ENCODE measurements at places on chromosomes 5 and 9. TPM values are rescaled to one million over a fixed set of nuclear protein-coding genes. Genes with fewer than 3 reads are reported as not detected.

- no peak overlapping the region for H3K27ac ChIP-seq
- peak; percentile 48 for DNase-seq
- no peaks in the 10 kb centered on the region for H3K27me3 ChIP-seq
- no peaks in the 10 kb centered on the region for H3K36me3 ChIP-seq
Measured at GRCh38 chr9:134318941-134319305, 7.3 kb upstream of the RXRA start.

GRCh38 chr9:91197232-91198181 is 164.2 kb downstream of the AUH start:
- peak overlapping the region; percentile 71 for H3K27ac ChIP-seq
- no peaks in the 10 kb centered on the region for H3K27me3 ChIP-seq
- no peaks in the 10 kb centered on the region for H3K36me3 ChIP-seq
- H3K4me3 ChIP-seq = no peak overlapping the region
- DNase-seq = no peak

GRCh38 chr5:36481454-36482120 is 124.8 kb upstream of the SLC1A3 start:
- no peaks in the 10 kb centered on the region for H3K4me1 ChIP-seq
- no peak for DNase-seq
- no peak overlapping the region for H3K27ac ChIP-seq
- H3K27me3 ChIP-seq = no peaks in the 10 kb centered on the region
- no peaks in the 10 kb centered on the region for H3K36me3 ChIP-seq

The MSMP gene
- not detected for total RNA-seq

The KIF4B gene
- 0.17 TPM for total RNA-seq

DNA sequence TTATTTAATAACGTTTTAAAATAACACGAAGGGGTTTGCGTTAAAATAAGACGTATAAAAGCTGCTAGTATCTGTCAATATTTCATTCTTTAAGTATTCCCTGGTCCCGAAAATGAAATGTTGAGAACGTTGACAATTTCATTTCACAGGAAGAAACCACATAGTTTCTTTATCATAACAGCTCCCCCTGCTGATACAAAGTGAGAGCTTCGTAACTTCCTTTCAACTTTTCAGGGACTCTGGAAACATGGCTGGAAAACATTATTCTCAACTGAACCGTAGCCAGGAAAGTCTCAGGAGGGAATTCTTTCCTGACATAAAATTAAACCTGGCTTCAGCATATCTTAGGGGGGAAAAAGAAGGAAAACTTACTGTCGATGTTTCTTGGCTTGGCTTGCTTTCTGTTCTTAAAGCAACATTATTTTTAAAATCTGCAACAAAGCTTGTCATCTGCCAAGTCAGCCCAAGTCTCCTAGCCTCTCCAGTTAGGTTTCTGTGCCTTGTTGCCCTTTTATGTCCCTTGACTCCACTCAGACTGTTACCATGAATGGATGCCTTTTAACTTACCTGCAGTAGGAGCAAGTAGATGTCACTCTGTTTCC is 122.9 kb upstream of the DAB2 start:
- DNase-seq = no peak
- no peaks in the 10 kb centered on the region for H3K36me3 ChIP-seq
- H3K27me3 ChIP-seq = no peaks in the 10 kb centered on the region
- no peaks in the 10 kb centered on the region for H3K4me1 ChIP-seq
- peak overlapping the region; percentile 27 for H3K27ac ChIP-seq

DNA sequence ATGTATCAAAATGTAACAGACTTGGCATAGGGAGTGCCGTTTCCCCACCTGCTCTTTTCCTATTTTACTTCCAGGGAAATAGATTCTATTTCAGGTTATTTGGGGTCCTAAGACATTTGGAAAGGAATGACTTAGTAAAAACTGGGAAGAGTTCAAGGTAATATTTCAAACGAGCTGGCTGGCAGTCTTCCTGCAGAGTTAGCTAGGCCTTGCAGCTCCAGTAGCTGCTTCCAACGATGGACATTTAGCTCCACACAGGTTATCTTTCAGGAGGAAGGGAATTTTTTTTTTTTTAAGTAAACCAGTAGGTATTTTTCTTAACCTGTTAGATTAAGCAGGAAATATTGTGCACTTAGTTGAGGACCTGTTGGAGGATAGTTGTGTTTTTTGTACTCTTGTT is 45.2 kb downstream of the TLE4 start:
- H3K4me1 ChIP-seq = peaks cover 9% of the 10 kb centered on the region
- H3K36me3 ChIP-seq = no peaks in the 10 kb centered on the region
- H3K27ac ChIP-seq = no peak overlapping the region
- H3K4me3 ChIP-seq = no peak overlapping the region
- no peaks in the 10 kb centered on the region for H3K27me3 ChIP-seq
- no peak for DNase-seq

The SPATA31E1 gene
- total RNA-seq = not detected

The SLC28A3 gene
- 1.6 TPM for total RNA-seq

DNA sequence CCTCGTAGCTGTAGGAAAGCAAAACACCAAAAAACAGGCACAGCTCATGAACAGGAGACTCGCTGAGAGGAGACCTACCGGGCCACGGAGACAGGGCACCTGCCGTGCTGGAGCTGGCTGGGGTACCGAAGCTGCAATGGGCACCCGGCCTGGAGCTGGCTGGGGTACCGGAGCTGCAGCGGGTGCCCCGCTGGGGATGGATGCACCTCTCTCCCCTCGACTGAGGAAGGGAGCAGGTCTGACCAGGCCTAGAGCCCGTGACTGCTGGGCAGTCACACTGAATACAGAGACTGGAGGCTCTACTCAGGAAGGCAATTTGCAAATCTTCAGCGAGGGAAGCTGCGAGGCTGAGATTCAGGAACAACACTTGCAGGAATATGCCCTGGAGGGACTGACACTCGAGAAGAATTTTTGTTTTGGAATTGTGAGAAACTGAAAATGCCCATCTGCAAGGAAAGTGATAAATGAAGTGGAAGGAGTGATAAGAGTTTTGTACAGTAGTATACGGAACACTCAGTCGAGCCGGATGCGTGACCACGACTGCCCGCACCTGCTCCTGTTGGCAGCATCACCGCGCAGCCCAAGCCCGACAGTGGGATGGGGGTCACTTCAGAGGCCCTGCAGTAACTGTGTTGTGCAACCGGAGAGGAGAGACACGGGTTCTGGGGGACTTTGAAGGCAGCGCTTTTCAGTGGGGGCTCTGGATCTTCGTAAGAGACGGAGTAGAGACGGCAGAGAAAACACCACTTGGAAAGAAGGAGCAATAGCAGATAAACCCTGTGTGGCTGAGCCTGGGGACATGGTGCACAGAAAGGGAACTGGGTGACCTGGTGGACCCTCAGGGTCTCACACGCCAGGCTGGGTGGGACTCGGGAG is 27.9 kb upstream of the LPCAT1 start:
- no peak for DNase-seq
- H3K27me3 ChIP-seq = no peaks in the 10 kb centered on the region
- H3K4me3 ChIP-seq = peak overlapping the region; percentile 26
- H3K4me1 ChIP-seq = peaks cover 12% of the 10 kb centered on the region
- no peaks in the 10 kb centered on the region for H3K36me3 ChIP-seq
- H3K27ac ChIP-seq = peak overlapping the region; percentile 73

DNA sequence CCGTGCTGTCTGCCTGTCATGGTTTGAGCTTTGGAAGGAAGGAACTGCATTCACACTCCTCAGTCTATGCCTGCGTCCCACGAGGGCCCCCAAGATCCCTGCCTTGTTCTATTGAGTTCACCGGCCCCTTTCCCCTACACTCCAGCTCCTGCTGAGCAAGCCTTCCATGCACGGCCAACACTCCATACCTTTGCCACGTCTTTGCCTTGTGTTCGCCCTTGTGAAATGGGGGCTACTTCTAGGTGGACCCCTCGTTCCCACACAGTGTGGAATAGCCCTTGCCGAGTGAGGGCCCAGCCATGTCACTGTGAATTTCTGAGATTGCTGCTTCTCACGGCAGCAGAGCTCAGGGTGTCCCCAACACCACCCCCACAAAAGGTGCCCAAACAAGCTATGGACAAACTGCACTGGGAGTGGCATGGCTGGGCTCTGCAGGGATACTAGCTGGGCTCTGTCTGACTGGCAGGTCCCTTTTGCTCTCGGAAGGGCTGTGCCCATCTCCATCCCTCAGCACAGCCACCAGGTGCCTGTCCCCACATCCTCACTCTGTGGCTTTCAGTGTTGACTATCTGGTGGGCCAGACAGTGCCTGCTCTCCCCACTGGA is 67.9 kb upstream of the ADAMTS2 start:
- no peak overlapping the region for H3K4me3 ChIP-seq
- no peak for DNase-seq
- H3K27me3 ChIP-seq = peaks cover 21% of the 10 kb centered on the region
- no peaks in the 10 kb centered on the region for H3K4me1 ChIP-seq

- H3K27me3 ChIP-seq = no peaks in the 10 kb centered on the region
- no peaks in the 10 kb centered on the region for H3K36me3 ChIP-seq
- H3K27ac ChIP-seq = no peak overlapping the region
- no peak for DNase-seq
- no peaks in the 10 kb centered on the region for H3K4me1 ChIP-seq
Measured at GRCh38 chr5:127840198-127840524, 137.0 kb downstream of the CCDC192 start.

GRCh38 chr5:56580864-56581263 is 234.5 kb upstream of the MAP3K1 start:
- no peak overlapping the region for H3K4me3 ChIP-seq
- H3K4me1 ChIP-seq = peaks cover 6% of the 10 kb centered on the region
- H3K27ac ChIP-seq = no peak overlapping the region
- DNase-seq = no peak

The MCC gene
- 18.6 TPM for total RNA-seq

- H3K36me3 ChIP-seq = no peaks in the 10 kb centered on the region
- DNase-seq = no peak
- no peaks in the 10 kb centered on the region for H3K4me1 ChIP-seq
- no peak overlapping the region for H3K4me3 ChIP-seq
Measured at GRCh38 chr5:58382131-58382534, 77.8 kb downstream of the PLK2 start.

The SIT1 gene
- total RNA-seq = 2.2 TPM

All from upper lobe of right lung (tissue), 1 donor.